ENCODE measurements at places on chromosomes 6 and 20.

GRCh38 chr6:14881398-14881797, 364.5 kb upstream of the JARID2 start:
- peak; percentile 81 for DNase-seq

DNA sequence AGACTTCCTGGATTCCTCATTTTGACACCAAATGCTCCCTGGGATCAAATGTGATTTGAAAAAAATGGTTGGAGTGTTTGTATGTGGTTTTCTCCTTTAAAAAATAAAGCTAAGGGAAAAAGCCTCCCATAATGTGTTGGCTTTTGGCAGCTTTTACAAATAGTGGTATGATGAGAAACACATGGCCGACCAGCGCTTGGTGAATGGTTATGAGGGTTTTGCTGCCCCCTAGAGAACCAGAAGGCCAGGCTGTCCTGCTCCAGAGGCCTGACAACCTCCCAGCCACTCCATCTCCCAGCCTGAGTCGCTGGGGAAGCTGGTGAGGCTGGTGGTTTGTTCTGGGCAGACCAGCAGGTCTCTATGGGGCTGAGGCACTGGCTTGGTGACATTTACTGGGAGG, 69.3 kb downstream of the CLIC5 start:
- DNase-seq, result peak; percentile 73

- DNase-seq, result no peak
Measured at GRCh38 chr20:2838170-2838797, 2.2 kb downstream of the PCED1A start.

DNA sequence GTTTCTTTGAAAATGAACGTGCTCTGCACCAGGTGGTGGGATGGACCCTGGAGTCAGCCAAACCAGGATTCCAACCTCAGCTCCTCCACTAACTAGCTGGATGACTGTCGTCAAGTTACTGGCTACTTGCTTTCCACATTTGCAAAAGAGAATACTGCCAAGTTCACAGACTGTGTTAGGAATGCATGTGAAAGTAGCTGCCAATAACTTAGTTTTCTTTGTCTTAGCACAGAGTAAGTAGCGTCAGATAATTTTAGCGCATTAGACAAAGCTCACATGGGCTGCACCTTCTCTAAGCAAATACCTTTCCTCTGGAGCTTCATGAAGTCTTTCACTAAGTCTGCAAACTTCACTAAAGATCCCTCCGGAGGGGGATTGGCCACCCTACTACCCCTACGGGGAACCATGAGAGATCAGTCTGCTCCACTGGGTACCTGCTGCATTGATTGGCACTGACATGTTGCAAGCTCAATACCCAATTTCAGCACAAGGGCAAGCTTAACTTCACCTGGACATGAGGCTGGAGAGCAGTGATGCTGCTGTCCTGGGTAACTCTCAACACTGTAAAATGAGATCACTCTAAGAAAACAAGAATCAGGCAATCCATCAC, 113.9 kb downstream of the MBOAT1 start:
- DNase-seq, result no peak

DNA sequence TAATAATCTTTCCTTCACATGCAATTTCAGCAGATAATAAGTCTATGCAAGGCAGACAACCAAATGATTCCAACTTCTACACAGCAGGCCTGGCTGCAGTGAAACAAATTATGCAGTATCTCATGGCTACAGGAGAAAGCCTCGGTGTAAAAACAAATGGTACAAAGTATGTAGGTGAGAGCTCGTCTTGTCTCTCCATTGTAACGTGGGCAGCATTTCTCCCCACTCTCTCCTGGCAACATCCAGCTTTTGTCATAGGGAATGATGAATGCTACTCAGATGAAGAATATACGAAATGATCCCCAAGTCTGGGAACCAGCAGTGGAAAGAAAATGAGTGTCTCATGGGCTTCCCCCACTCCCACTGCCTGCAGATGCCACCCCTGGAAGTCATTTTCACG, 32.4 kb downstream of the FYN start:
- DNase-seq, result no peak

DNA sequence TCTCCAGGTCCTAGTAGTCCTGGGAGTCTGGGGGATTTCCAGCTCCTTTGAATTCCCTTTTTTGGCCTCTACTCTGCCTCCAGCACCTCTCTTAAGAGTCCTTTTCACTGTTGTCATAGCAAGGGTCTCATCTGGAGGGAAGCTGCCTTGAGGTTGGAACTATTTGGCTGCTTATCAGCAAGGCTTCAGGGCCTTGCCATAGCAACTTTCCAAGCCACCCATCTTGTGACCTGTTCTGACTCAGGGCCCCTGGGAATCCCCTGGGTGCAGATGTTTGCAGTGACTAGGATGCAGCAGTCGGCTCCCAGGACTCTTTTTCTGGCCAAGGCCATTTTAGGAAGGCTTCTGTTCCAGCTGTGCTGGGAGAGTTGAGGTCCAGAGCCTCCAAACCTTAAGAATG, 12.4 kb downstream of the PKIG start:
- peak; percentile 48 for DNase-seq

DNA sequence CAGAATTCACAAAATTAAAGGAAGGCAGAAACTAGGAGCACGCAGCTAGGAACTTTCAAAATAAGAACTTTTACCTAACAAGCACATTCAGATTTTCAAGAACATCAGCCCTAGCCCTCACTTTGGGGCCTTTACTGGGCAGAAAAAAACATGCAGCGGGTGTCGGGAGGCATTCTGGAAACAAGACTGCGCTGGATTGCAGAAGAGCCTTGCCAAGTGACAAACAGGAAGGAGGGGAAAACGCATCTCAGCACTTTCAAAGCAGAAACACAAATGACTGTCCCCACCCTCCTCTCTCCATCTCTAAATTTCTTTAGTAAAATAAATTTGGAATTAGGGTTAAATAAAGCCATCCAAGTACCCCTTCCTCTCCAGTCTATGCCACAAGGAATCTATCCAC, 74.6 kb upstream of the RREB1 start:
- DNase-seq, result no peak

DNA sequence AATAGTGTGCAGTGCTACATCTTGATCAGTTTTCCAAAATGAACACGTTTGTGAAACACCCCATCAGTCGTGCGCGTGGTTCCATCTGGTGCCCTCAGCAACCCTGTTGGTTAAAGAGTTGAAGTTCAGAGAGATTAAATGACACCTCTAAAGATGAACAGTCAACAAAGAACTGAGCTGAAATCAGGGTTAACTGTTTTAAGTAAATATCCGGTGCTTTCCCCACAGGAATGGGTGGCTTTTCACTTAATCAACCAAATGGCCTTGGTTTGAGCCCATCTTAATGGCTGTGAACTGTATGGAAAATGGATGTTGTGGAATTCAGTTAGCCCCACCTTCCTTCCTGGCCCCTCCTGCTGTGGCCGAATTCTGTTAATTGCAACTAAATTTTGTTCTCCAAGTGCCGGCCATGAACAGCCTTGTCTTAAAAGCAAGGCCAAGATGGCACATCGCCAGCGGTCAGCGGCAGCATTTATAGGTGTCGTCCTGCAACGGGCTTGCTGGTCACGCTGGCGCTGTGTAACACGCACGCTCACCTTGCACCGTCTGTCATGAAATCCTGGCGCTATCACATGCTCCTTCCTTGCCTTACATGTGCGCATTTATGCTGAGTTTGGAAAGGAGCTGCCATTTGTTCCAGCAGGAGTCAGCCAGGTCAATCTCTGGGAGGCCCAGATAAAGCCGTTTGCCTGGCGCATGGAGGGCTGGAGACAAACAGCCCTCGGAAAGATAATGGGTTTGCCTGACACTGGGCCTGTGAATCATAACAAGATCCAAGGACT, 164.5 kb downstream of the ERMARD start:
- no peak for DNase-seq

- peak; percentile 95 for DNase-seq
Measured at GRCh38 chr6:95087394-95088097, 489.8 kb upstream of the MANEA start.

DNA sequence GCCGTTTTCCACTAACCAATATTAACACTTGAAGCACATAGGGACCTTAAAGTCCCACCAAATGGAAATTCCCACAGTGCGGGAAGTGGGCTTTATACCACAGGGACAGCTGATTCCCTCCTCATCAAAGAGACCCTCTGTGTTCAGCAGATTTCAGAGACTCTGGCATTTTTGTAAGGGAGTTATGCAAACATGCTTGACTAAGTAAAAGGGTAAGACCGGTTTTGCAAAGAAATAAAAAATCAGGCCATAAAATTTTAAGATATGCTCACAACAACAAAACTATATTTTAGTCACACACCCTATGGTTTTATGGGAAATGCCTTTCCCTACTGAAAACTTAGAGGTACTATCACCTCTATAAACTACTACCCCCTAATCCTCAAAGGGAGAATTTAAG, 45.4 kb upstream of the SPTLC3 start:
- DNase-seq, result no peak

- DNase-seq, result peak; percentile 94
Measured at GRCh38 chr6:45697605-45698004, 318.1 kb downstream of the CLIC5 start.
